SK-MEL-5 (cell line): ENCODE measurements at places on chromosomes 7 and 10. TPM values are rescaled to one million over a fixed set of nuclear protein-coding genes. Genes with fewer than 3 reads are reported as not detected.
A peak's percentile ranks its signal among the peaks of the same experiment; 100 is the strongest.

CNPY1 gene
- total RNA-seq = not detected in 2 replicates

GRCh38 chr10:18252086-18252485, 111.9 kb downstream of the CACNB2 start:
- peak; percentile 63 for DNase-seq

DNA sequence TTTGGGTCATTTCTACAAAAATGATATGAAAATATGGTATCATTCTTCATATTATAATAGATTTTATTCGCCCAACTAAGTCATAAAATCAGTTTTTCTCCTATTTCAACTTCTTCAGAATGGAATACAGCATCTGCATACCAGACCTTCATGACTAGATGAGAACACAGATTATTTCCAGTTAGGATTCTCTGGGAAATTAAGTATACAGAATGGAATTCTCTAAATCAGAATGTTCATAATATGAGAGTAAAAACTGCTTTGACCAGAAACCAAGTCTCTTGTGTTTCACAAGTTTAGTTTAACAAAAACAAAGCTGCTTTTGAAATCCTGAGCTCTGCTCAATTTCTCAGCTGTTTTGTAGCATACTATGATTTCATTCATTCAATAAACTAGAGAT, 160.3 kb upstream of the SEMA3A start:
- no peak for DNase-seq

GRCh38 chr7:7688956-7689355, 29.5 kb downstream of the RPA3 start:
- DNase-seq = no peak

GARIN1A gene
- total RNA-seq = 0.21 and 0.82 TPM in 2 replicates

DNA sequence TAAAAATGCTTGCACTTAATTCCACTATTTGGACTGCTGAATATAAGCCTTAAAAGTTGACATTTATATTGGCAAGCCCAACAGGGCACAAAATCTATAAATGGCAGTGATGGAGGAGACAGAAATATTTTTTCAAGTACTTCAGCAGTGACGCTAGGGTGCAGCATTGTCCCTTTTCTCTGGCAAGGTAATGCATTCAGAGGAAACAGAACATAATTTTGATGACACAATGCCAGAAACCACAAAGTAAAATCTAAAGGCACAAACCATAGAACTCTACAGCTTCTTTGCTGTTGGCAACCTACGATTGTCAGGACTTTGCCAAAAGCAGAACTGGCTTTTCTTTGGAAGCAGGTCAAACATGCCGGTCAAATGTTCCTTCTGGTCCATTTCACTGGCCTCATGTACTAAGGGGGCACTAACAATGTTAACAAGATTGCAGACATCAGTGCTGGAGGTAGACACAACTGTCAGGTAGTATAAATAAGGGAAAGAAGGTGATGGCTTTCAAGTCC, 30.9 kb upstream of the FAM133B start:
- peak; percentile 88 for DNase-seq

GRCh38 chr10:118045837-118046394, 825 bp downstream of the RAB11FIP2 start:
- DNase-seq = peak; percentile 39

SPDYE18 gene
- 0.18 TPM in 1 of 2 replicates, not detected in the other for total RNA-seq

CTAGE4 gene
- total RNA-seq = not detected in 2 replicates

TMEM168 gene
- 36.0 and 40.4 TPM in 2 replicates for total RNA-seq

HECW1 gene
- under 0.01 TPM in 1 of 2 replicates, not detected in the other for total RNA-seq

DNA sequence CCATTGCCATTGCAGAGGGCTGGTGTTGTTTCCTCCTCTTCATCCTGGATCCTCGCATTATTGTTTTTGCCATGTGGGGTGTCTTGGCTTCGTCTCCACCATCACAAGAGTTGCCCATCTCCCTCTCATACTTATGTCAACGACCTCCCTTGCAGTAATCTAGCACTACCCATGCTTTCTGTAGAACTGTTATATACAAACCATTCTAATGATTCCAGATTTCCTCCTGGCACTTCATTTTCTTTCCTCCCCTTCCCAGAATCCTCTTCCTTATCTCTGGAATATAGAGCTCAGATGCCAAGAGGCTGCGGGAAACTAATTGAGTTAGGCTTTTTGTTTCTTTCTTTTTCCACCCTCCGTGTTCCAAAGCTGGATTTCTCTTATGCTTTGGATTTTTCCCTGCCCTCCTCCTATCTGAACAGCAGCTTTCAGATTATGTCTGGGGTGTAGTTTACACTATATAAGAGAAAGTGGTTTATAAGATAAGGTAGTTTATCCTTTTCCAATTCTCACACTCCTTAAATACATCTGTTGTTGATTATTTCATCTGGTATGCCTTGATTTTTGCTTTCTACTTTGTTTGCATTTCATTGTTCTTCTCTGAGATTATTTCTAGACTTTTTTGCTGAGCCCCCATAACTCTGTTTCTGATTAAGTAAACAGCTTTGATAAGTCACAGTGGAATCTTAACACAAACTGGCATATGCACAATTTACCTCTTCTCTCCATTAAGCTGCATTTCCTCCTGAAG, 264.1 kb downstream of the BICC1 start:
- no peak for DNase-seq

GRCh38 chr10:59995862-59996261, 89.5 kb upstream of the CCDC6 start:
- DNase-seq = no peak

CALML3 gene
- not detected in 2 replicates for total RNA-seq

GRCh38 chr10:10533437-10533836, 484.2 kb upstream of the CELF2 start:
- DNase-seq = no peak

DKK1 gene
- 0.83 and 0.90 TPM in 2 replicates for total RNA-seq

ELN gene
- not detected in 2 replicates for total RNA-seq

DNA sequence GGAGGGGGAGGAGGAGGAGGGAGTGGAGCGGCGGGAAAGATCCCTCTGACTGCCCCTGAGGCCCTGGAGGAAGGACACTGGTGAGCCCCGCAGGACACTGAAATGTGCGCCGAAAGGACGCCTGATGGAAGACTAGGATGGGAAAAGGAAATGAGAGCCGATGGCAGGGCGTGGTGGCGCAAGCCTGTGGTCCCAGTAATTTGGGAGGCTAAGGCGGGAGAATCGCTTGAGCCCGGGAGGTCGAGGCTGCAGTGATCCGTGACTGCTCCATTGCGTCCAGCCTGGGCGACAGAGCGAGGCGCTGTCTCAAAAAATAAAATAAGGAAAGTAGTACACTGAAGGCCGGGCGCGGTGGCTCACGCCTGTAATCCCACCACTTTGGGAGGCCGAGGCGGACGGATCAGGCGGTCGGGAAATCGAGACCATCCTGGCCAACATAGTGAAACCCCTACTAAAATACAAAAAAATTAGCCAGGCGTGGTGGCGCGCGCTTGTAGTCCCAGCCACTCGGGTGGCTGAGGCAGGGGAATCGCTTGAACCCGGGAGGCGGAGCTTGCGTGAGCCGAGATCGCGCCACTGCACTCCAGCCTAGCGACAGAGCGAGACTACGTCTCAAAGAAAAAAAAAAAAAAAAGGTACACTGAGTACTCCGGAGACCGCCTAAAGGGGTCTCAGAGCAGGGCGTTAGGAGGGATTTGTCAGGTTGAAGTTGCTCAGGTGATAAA, 561 bp upstream of the HNRNPF start:
- peak; percentile 22 for DNase-seq

- no peak for DNase-seq
Observed at GRCh38 chr7:42194238-42194637, 42.8 kb downstream of the GLI3 start.

DNA sequence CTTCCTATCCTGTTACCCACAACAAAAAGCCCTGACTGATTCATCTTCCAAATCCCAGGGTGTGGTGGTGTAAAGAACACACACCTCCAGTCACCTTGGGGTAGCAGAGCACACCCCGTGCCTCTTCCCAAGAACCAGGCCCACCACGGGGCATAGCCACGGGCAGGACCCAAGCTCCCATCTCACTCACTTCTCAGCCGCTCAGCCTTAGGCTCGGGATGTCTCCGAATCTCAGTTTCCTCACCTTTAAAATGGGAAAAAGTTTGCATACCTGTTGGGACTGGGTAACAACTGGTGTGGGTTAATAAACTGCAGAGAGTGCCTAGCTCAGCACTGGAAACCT, 139.0 kb downstream of the FGFR2 start:
- DNase-seq = no peak

DNA sequence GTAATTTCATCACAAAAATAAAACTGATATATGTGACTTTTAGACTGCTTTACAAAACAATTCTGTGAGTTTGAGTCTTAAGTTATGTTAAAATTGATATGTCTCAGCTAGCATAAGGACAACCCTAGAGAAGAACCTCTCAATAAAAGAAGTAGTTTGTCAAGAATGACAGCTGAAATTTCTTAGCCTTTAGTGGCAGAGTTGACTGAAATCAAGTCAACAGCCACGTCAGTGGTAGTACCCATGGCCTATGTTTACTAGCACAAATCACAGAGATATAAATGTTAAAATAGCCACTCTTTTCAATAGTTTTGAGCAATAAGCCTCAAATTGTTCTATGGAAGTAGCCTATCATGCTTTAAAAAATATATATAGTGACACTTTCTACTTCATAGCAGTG, 138.9 kb upstream of the FERD3L start:
- no peak for DNase-seq

DNA sequence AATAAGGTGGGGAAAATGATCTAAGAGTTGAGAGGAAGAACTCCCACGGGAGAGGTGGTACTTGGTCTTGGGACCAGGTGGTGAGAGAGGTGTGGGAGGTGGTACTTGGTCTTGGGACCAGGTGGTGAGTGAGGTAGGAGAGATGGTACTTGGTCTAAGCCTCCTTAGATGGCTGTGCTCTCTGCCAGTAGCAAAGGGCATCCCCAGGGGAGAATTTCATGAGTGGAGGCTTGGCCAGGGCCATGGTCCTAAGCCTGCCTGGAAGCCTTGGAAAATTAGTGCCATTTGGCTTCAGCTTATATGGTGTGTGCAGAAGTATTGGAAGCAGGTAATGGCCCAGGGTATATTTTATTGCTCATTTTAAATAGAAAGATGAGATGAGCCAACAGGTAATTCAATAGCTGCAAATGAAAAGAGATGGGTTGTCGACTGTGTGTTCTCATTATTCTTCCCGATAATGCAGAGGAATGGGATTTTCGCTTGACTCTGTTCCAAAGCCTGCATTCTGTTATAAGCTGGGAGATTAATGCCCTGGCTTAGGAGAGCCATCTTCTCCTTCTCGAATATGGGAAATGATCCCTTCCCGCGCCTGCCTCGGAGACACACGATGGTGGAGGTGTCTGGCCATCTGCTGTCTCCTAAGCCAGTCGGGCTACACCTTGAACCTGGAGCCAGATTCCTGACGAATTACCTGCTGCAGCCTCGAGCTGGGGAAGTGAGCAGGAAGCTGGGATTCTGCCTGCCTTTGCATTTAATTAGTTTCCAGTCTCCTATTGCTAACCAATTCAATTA, 287.8 kb downstream of the GALNT17 start:
- no peak for DNase-seq

ZNF727 gene
- total RNA-seq = not detected in 2 replicates

DNA sequence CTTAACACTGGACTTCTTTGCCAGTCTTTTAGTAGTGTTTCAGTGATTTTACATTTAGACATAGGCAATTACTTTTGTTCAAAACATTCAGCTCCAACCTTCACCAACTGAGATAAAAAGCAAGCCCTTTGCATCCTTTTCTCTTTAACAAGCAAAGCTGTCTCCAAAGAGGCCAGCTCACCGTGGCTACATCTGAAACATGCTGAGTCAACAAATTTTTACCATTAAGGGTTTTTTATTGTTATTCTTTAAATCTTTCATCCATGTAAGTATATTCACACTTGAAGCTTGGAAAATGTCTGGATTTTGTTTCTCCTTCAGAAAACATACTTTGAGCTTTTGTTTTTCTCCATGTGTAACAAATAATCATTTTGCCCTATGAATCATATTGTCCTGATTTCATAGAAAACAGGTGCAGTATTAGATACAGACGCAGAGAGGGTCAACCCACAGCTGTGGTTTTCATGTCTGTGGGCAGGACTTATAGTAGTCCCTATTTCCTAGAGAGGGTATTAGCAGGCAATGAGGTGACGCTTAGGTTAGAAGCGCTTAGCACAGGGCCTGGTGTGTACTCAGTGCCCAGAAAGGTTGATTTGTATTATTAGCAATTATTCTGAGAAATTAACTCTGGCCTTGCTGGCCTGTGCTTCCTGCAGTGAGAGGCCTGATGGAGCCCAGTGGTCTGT, 99.5 kb downstream of the MKI67 start:
- DNase-seq = no peak

COL1A2 gene
- 0.05 TPM in 2 replicates for total RNA-seq

GRCh38 chr10:98256692-98257091, 11.3 kb downstream of the LOXL4 start:
- DNase-seq = no peak

DNA sequence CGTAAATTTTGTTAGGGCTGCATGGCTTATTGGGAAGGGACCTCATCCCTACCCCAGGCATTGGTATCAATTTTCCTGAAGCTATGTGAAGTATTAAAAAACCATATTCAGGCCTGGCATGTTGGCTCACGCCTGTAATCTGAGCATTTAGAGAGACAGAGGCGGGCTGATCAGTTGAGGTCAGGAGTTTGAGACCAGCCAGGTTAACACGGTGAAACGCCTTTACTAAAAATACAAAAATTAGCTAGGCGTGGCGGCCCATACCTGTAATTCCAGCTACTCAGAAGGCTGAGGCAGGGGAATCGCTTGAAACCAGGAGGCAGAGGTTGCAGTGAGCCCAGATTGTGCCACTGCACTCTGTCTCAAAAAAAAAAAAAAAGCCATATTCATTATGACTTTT, 7.1 kb downstream of the TASOR2 start:
- DNase-seq = no peak

DNA sequence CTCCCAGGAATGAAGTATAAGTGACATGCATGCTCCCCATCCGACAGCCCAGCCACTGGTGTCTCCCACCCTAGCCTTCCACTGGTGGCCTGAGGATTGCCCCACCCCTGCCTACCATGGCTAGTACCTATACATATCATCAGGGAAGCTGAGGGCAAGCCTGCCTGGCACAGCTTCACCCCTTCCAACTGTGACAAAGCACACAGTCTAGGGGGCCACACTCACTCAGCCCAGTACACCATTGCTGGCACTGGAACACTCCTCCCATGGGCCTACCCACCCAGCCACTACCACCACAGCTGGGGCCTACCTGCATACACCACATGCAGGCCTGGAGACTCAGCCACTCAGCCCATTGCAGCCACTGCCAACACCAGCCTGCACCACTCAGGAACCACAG, 393.1 kb upstream of the STEAP1 start:
- DNase-seq = no peak
